ENCODE measurements at places on chromosomes 16 and 17.
A peak's percentile ranks its signal among the peaks of the same experiment; 100 is the strongest.

GRCh38 chr16:20849589-20850390, 43.5 kb downstream of the REXO5 start:
- DNase-seq, result peak; percentile 34

DNA sequence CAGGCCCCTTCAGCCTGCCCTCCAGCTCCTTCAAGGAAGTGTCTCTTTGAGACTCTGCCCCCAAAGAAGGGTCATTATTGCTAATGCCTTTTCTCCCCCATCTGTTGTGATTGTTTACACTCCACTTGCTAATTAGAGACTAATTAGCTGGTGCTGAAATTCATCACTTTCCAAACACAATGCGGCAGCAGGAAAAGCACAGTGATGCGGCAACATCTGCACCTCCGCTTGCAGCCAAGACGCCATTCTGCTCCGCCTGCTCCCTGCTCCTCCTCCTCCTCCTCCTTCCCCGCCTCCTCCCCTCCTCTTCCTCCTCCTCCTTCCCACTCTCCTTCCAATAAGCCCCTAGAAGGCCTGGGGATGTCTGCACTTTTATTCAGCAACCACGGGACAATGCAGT, 110.5 kb downstream of the SDK2 start:
- DNase-seq, result no peak

DNA sequence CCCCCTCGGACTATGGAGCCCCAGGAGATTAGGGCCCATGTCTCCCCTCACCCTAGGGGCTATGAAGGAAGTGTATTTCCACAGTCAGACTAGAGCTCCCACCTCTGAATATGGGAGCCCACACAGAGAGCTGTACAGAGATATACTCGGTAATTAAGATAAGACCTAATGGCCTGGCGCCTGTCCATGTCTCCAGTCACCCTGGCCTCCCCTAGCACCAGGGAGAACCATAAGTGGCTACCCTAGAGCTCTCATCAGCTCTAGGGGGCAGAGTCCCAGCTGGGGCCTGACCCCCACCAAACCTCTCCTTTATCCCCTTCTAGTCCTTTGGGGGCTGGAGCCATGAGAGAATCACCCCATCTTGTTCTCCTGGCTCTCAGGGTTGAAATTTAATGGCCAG, 2.4 kb downstream of the TMEM101 start:
- DNase-seq, result no peak

GRCh38 chr17:28366605-28367004, 1.6 kb upstream of the SEBOX start:
- DNase-seq, result no peak

DNA sequence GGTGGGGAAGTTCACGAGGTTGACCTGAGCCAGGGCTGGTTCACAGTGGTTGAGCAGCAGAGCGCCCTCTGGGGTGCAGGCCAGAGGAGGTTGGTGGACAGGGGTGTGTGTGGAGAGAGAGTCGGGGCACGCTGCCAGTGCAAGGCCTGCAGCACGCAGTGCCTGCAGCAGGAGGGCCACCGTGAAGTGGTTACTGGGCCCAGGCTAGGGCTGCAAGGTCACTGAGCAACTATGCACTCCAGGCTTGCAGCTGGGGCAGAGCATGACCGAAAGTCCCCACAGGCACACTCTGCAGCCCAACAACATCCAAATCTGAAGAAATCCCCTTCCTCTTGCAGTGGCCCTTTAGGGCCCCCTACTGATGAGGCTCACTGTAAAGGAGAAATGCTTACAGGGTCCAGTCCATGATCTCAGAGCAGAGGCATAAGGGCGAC, 89.1 kb upstream of the NOL11 start:
- no peak for DNase-seq

DNA sequence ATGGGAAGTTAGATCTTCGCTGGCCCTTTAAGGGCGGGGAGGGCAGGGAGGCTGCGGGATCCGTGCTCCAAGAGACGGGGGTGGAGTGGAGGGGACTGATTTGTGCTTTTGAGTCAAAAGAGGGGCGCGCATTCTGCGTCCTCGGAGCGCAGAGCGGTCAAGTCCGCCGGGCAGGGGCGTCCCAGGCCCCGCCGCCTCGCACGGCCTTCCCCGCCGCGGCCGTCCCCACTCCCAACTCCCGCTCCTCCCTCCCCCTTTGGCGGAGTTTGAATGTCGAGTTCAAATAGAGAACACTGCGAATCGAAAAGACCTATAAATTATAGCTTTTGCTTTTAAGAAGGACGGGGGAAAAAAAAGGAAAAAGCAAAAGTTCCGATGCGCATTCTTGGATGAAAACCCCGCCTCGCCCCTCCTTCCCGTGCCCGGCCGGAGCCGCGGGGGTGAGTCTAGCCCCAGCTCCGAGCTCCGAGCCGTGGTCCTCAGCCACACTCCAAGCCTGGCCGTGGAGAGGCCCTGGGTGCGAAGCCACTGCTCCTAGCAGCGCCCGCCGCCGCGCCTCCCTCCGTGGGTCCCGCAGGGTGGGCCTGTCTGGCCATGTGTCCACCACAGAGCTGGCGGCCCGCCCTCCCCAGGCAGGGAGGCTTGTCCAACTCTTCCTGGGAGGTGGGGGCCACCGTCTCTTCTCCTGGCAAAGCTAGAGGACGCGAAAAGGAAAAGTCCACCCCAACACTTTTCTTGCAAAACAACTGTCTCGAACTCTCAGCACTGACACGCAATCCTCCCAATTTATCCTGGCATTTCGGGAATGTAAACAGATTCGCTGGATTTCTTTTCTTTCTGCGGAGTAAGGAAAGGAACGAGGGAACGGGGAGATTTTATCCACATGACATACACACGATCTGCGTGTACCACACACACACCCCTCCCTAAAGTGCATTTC, 3.6 kb downstream of the CBX8 start:
- no peak for DNase-seq

GRCh38 chr17:78667741-78668640, 90.8 kb upstream of the DNAH17 start:
- DNase-seq, result no peak

DNA sequence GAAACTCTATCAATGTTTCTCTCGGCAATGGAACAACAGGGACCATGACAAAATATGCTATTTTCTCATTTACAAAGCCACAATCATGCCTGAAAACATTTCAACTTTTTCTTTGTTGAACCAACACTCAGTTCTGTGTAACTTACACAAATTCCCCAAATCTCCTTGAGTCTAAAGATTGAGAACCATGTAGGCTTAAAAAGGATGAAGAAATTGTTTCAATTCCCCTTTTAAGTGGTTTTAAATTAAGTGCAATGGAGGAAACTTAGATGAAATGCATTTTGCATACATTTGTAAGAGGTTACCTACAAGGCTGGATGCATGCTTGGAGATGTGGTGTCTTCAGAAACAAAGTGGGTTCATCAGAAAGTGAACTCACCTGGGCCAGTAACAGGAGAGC, 566.4 kb upstream of the CDH11 start:
- DNase-seq, result no peak

DNA sequence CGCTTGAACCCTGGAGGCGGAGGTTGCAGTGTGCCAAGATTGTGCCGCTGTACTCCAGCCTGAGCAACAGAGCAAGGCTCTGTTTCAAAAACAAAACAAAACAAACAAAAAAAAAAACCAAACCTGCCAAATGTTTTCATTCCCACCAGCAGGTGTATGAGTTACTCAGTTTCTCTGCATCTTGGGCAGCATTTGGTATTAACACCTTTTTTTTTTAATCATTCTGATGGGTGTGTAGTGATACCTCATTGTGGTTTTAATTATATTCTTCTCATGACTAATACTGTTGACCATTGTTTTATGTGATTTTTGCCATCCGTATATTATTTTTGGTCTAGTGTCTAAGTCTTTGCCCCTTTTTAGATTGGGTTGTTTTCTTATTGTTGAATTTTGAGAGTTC, 15.3 kb downstream of the NFATC3 start:
- DNase-seq, result no peak

- peak; percentile 68 for DNase-seq
Measured at GRCh38 chr16:27237219-27238015, 31.2 kb downstream of the NSMCE1 start.

GRCh38 chr17:81388612-81389367, 6.5 kb upstream of the BAHCC1 start:
- no peak for DNase-seq

- no peak for DNase-seq
Measured at GRCh38 chr17:9123594-9124553, 102.6 kb downstream of the NTN1 start.

GRCh38 chr17:13001991-13002615, 15.7 kb downstream of the ELAC2 start:
- DNase-seq, result no peak

GRCh38 chr17:70584255-70584654, 414.9 kb downstream of the KCNJ2 start:
- DNase-seq, result no peak

DNA sequence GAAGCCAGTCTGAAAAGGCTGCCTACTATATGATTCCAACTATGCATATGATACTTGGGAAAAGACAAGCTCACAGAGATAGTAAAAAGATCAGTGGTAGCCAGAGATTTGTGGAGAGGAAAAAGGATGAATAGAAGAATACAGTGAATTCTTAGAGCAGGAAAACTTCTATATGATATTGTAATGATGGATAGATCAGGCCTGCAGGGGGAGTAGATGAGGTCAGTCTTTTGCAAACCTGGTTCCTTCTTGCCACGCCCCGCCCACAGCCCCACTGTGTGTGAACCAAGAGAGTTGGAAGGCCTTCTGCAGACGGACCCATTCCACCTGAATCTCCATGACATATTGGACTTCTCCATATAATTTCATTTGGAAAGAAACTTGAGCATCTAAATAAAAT, 761 bp upstream of the CCL8 start:
- DNase-seq, result no peak

- DNase-seq, result no peak
Measured at GRCh38 chr17:63945784-63946439, 13.8 kb upstream of the CD79B start.

DNA sequence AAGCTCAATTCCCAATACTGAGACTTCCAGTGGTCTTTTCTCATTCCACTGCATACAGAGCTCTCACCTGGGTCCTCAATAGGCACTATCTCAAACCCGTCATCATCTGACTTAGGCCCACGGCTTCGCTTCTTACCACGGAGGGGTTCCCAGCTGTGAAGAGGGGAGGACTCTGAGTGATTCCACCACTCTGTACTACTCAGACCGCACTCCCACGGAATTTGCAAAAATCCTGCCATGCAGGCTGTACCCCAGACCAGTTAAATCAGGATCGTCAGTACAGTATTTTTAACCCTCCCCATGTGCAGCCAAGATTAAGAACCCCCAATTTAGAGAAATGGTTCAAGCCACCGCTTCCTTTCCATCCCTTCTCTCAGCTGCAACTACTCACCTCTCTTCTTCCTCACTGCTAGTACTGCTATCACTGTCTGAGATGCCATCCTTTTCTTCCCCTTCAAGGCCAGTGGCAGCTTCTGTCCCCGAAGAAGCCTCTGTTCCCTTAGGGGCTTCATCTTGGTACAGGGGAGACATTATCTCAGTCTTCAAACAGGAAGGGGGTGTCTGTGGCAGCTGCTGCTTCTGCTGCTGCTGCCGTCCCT, 6.2 kb upstream of the PSMC5 start:
- DNase-seq, result no peak

GRCh38 chr17:5585836-5586521, 1.7 kb upstream of the NLRP1 start:
- DNase-seq, result no peak

DNA sequence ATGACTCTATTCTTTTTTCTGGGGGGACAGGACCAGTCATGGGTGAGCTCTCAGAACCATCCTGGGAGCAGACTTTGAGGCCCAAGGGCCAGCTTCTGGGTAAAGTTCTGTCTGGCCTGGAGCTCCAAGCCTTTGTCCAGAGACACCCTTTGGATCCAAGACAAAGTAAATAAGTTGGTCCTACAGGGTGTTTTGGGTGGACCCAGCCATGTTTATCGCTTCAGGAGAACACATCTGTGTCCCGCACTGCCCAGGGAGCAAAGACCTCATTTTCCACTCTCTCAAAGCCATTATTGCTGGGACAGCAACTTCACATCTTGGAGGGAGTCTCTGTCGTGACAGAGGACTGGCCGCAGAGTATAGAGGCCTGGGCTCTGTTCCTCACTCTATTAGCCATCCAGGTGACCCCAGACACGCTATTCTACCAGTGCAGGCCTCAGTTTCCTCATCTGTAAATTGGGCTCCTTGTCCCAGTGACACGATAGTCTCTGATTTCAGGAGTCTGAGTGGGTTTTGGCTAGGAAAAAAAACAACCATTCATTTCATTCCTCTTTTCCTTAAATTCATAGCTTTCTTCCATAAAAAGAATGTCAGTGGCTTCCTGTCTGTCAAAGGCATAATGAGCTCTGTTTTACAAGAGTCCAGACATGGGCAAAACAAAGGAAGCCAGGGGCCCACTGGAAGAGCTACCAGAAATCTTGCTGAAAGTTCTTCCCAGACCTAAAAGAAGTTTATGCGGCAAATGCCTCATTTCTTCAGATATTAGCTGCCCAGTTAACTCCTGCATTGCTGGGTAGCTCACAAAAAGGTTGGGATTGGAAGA, 62.4 kb downstream of the PECAM1 start:
- DNase-seq, result no peak

DNA sequence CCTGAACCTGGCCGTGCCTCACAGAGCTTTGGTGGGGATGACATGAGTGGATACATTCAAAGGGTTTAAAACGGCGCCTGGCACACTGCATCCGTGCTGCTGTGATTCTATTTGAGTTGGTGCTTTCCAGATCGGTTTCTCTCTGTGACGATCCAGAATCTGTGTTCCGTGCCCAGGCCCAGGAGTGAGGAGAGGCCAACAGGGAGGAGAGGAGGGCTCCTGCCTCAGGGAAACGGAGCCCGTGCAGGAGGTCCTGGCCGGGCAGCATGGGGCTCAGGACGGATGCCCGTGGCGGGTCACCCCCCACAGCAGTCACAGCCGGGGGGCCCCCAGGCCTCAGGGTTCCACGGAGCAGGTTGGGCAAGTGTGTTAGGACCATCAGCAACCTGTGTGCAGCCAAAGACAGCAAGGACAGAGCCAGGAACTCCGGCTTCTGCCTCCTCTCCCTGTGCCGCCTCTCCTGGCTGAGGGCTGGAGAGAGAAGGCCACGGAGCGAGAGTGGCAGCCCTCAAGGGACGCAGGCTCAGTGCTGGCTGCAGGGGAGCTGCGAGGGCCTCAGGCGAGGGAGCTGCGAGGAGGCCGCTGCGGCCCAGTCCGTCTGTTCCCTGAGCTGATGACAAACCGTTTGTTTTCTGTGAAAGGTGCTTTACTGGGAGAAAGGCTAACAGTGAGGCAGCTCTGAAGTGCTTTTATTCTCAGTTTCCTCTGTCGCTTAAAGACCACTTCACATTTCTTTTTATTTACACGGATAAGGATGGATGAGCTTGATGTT, 99.3 kb downstream of the METRNL start:
- DNase-seq, result no peak

- DNase-seq, result no peak
Measured at GRCh38 chr17:39186481-39187002, 10.9 kb downstream of the CACNB1 start.

GRCh38 chr17:60724647-60725046, 47.0 kb downstream of the BCAS3 start:
- no peak for DNase-seq

DNA sequence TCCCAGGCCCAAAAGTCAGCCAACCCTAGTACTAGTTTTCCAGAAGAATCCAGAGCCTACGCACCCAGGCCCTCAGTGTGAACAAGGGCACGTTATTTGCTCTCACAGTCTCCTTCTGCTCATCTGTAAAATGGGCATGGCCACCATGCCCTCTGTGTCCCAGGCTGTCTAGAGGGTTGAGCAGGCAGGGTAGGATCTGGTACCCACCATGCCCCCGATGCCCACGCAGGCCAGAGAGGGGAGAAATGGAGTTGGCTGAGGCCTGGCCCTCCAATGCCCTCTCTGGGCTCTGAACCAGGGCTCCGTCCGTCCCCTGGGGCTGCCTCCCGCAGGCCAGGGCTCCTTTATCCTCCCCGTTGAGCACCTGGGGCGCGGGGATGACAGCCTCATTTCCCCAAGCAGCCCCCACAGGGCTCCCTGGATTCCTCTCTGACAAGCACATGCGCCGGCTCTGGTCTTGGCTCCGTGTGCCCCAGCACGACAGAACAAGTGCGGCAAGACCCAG, 9.1 kb upstream of the BAHCC1 start:
- no peak for DNase-seq
